Stimulated activated CD4-positive, alpha-beta T cell treated with anti-CD3 and anti-CD28 coated beads, Interleukin-4, amount 100 ng/mL, for 24 hours (primary cell): ENCODE measurements at places on chromosomes 1 and 21.

- DNase-seq = no peak
These were observed 3.5 kb downstream of the HSPG2 start for GRCh38 chr1:21933397-21934248.

- peak; percentile 28 for DNase-seq
These were observed 65.9 kb downstream of the SLC66A1 start for GRCh38 chr1:19377812-19378718.

DNA sequence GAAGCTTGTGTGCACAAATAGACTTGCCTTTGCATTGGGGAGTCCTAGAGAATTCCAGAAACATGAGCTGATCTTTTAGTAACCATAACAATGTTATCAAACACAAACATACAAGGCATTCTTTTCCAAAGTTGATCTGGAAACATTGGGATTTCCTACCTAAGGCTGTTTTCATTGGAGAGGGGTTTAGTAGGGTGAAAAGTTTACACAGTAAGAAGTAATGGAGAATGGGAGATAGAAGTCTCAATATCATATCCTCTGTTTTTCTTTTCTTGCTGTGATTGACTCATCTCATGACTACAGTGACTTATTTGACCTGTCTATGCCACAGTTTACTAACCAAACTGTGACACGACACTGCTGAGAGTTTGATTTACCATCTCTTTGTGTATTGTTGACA is 65.6 kb upstream of the PLA2G4A start:
- no peak for DNase-seq

DNA sequence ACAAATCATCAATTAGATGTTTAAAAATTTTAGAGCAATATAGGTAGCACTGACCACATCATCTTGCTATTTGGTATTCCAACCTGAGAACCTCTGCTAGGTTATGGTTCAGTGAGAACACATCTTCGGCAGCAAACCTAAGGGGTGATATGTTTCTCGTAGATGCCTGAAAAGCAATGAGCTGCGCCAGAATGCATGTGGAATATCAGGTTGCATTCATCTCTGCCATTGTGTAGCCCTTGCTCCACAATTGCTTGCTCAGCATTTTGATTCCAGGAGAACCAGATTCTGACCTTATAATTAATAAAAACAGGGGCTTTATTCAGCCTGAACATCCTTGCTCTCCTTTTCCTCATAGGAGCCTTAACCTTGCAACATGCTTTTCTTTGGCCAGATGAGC is 408.1 kb downstream of the USH2A start:
- no peak for DNase-seq

DNA sequence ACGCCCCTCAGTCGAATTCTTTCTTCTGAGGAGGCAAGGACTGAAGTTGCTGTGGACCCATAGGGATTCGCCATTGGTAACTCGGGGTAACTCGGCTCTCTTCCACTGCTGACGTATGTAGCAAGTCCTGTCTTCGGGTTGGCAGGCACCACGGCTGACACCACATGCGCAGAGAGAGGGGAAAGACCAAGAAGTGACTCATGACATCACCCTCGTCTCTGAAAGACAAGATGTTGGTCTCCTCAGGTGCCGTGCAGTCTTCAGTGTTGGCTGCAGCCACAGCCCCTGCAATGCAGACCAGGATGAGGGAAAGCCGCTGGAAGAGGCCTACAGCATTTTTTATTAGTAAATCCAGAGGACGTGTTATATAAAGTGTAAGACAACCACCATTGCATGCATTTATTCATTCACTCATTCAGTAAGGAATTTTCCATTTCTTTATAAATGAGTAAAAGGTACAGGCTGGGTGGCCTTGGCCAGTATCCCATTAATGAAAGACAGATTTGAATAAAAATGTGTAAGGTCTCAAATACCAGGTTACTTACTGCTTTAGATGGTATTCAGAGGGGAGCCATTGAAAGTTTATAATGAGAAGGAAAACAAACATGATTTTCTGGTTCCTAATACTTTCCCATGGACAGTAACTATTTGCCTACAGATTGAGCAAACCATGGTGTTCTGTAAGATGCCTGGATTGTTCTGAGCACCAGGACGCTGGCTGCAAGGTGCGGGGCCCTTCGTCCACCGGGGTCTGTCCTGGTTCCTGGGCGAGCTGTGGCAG is 50.7 kb upstream of the IRF2BP2 start:
- DNase-seq = no peak

- DNase-seq = no peak
These were observed 49.3 kb upstream of the NEK2 start for GRCh38 chr1:211724687-211725196.

DNA sequence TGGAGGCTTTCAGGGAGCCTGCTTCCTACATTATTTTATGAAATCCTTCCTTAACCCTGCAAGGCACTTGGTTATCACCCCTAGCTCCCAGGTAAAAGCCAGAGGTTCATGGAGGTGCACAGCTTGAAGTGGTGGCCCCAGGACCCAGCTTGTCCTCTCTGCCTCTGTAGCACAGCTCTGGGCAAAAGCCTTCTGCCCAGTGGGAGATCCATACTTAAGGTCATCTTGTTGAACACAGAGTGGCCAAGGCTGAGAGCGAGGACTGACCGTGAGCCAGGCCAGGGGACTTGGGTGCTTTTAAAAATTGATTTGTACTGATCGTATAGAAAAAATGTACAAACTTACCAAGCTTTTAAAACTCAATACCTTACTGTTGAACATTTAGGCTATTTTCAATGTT is 33.4 kb downstream of the KCNA2 start:
- no peak for DNase-seq

- DNase-seq = no peak
These were observed 458.3 kb upstream of the USP24 start for GRCh38 chr1:55673416-55673815.

GRCh38 chr21:41568606-41569385 is 60.8 kb upstream of the TMPRSS2 start:
- DNase-seq = no peak

DNA sequence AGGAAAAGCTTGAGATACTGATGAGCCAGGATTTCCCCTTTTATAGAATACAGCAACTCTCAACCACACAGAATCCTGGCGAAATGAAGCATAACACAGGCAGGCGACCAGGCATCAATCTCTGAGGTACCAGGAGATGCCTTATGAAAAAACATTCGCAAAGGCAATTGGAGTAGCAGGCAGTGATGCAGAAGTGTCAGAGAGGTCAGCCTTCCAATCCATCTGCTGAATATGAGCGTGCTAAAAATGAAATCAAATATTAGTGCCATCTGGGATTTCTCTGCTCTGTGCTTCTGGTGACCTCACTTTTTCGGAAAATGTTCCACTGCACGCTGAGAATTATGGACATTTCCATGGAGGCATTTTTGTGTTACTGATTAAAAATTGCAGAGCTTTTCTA is 258.8 kb downstream of the VAV3 start:
- DNase-seq = no peak

GRCh38 chr1:216186816-216187215 is 236.4 kb downstream of the USH2A start:
- DNase-seq = no peak

DNA sequence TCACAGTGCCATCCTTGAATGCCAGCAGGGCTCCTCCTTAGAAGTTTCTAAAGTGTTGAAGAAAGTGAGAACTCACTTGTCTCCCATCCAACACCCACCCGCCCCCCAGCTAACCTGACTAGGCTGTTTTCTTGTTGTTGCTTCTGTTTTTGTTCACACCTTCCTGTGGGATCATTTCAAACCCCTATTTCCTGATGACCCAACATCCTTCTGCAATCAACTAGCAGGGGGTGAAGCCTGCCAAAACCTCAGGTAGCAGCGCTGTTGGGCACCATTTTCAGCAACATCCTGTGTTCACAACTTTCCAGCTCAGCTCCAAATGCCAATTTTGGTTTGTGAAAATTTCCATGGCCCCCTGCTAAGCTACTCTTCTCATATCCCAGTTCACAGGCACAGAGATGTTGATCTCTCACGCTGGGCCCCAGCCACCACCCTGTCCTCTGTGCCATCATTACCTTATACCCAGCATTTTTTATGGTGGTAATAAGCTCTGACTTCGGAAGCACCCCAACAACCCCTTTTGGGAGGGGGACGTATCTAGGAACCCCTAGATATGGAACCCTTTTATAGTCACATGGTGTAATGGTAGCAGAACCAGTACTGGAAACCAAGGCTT is 41.4 kb downstream of the CDC7 start:
- no peak for DNase-seq

GRCh38 chr1:1760345-1760650 is 18.0 kb downstream of the NADK start:
- no peak for DNase-seq
